Activated naive CD8-positive, alpha-beta T cell treated with anti-CD3 and anti-CD28 coated beads, Interleukin-2, amount 10 ng/mL, durations not matched to agents 7 days and 5 days (primary cell): ENCODE measurements at places on chromosomes 4 and X. TPM values are rescaled to one million over a fixed set of nuclear protein-coding genes. Genes with fewer than 3 reads are reported as not detected.

DNA sequence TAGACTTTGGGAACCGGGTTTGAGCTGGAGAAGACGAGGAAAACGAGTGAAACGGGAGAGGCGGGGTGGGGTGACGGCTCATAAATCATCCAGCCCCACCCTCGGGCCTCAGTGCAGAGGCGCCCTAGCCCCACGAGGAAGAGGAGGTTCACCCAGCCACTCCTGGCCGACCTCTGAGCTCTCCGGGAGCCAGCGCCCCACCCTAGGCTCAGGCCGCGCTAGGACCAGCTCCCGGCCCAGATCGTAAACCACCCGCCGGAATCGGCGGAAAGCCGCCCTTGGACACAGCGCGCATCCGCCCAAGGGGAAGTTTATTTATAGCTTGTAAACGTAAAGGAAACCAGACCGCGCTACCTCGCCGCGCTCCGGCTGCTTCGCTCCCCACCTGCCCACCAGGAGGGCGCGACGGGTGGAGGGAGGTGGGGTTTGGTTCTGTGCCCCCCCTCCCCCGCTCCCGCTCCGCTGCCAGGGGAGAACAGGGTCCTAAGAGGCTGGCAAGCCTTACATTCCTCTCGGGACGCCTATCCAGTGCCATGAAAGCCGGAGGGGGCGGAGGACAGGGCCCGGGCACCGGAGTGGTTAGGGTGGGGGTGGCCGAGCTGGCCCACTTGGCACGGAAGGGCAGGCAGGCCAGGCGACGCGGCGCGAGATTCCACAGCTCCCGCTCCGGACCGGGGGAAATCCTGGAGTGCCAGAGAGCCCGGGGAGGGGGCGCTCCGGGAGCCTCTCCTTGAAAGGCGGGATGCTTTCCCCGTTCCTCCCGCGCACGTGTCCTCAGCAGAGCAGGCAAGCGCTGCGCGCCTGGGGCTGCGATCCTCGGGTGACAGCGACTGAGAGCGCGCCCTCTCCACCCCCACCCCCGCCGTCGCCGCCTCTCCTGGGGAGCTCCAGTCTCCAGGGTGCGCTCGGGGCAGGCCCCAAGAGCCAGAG lies 84.2 kb downstream of the BCOR start:
- DNase-seq: peak; percentile 62

DNA sequence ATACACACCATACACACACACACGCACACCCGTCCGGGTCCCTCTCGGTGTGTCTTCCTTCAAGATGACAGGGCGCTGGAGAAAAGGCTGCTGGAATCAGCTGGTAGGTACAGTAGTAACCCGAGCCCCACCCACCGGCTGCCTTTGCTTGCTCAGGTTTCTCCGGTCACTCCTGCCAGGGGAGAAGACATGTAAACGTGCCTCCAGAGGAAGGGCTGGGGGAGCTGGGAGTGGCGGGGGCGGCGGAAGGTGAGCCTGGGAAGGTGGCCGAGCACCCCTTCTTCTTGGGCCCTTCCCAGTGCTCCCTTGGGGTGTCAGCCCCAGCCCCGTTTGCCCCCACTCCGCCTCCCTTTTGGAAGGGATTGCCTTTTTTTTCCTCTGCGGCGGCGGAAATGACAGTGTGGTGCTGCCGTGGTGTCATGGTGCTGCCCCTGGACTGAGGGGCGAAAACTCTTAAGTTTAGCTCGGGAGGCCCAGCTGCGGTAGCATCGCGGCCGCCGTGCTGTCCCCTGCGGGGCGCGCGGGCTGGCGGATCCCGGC lies at the start of gene MID2:
Gene MID2, plus strand, starts transcription at position 169 of the 540 bp plus-strand sequence. CDS start 561 bp downstream, outside the sequence.
- no peak for DNase-seq

DNA sequence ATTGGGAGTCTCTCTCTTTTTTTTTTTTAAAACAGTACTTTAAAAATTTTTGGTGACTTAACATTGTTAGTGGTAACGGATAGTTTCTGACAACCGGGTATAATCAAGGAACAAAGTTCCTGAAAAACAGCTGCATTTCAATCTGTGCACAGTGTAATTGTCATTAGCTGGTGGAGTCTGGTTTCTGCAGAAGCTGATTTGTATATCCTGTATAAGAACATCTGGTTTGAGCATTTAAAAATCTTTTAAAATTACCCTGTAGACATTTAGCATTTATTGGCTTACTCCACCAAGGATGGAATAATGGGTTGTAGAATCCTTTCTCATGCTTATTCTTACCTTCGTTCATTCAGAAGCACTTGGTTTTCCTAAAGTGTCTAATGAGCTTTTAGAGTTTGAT lies 11.2 kb downstream of the JADE1 start:
- DNase-seq: no peak

DNA sequence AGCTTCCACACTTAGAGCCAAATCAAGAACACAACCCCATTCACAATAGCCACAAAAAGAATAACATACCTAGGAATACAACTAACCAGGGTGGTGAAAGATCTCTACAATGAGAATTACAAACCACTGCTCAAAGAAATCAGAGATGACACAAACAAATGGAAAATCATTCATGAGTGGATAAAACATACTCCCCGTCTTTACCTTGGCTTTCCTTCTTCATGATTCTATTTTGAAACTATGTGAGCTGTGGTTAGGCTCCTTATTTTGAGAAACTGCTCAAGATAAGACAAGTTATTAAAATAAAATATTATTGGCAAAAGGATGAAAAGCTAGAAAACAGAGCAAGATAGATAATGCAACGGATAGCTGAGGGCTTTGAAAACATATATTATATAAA lies 598.1 kb upstream of the FAT1 start:
- no peak for DNase-seq

- DNase-seq: no peak
Observed at GRCh38 chr4:135239964-135240363, 1038.4 kb upstream of the PABPC4L start.

DNA sequence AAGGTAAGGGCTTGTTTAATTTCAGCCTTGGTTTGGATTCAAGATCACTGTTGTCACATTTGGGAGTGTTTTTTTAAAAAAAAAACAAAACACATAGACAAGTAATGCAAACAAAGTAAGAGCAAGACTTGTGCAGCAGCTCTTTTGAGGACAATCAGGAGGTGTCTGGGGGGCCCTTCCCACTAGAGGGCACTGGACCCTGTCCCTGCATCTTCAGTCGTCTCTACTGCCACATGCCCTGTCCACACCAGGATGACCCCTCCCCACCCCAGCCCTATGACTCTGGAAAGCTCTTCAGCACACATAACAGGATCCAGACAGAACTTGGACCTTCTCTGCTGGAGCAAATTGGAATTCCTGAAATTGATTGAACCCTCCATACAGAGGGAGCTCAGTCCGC lies 71.0 kb downstream of the USP46 start:
- DNase-seq: no peak

GRCh38 chrX:109934434-109934833 lies 68.5 kb upstream of the TMEM164 start:
- no peak for DNase-seq

Gene INTS6L
- total RNA-seq: 33.2 TPM

Gene PDE6B
- total RNA-seq: 16.6 TPM
